ENCODE measurements at places on chromosomes 4 and X. TPM values are rescaled to one million over a fixed set of nuclear protein-coding genes. Genes with fewer than 3 reads are reported as not detected.

Gene ASIC5
- not detected for total RNA-seq

Gene CCSER1
- 5.4 TPM for total RNA-seq

Gene FAM47A
- total RNA-seq = not detected

Gene GAGE12H
- total RNA-seq = not detected

Gene XAGE1B
- total RNA-seq = not detected

Gene GIMD1
- total RNA-seq = 34.1 TPM

Gene UGT2A2
- not detected for total RNA-seq

Gene GPR143
- total RNA-seq = 1.8 TPM

Gene TENM3
- 7.8 TPM for total RNA-seq

Gene TNIP3
- 0.32 TPM for total RNA-seq

Gene SMAD1
- total RNA-seq = 32.5 TPM

Gene MTCP1
- total RNA-seq = 18.7 TPM

Gene CCKAR
- total RNA-seq = 68.5 TPM

Gene GUCY1A1
- 20.0 TPM for total RNA-seq

Gene FGFR3
- 104 TPM for total RNA-seq

Gene GPR50
- 0.12 TPM for total RNA-seq

Gene ATP1B4
- total RNA-seq = not detected

Gene HEPH
- 50.8 TPM for total RNA-seq

Gene NEIL3
- 0.46 TPM for total RNA-seq

Gene SERTM2
- 0.06 TPM for total RNA-seq

Gene DUSP21
- total RNA-seq = not detected

Gene CYLC1
- total RNA-seq = not detected

Gene NUDT11
- 1.5 TPM for total RNA-seq

Gene LIMCH1
- 90.3 TPM for total RNA-seq

Gene P2RY4
- total RNA-seq = not detected

Gene TBX22
- not detected for total RNA-seq

Gene ABCG2
- 3.5 TPM for total RNA-seq

Gene RAB33A
- 1.2 TPM for total RNA-seq

Gene OCIAD1
- 128 TPM for total RNA-seq

Gene HAND2
- 104 TPM for total RNA-seq

Gene AREG
- total RNA-seq = 9.9 TPM

Gene EPHA5
- 0.14 TPM for total RNA-seq

Gene GRIA3
- 4.8 TPM for total RNA-seq

Gene TRIM60
- total RNA-seq = not detected

Gene MMRN1
- 12.5 TPM for total RNA-seq

Gene ELOVL6
- 43.1 TPM for total RNA-seq

Gene SHROOM2
- 13.1 TPM for total RNA-seq

Gene MAGED4B
- 47.9 TPM for total RNA-seq

Gene NEUROG2
- total RNA-seq = not detected

Gene FAM50A
- total RNA-seq = 71.3 TPM

Gene HELT
- total RNA-seq = not detected
